Upper lobe of right lung (tissue), 1 donor: ENCODE measurements at places on chromosomes 4 and X. TPM values are rescaled to one million over a fixed set of nuclear protein-coding genes. Genes with fewer than 3 reads are reported as not detected.

The MAGED4B gene
- 6.1 TPM for total RNA-seq

The SYTL4 gene
- total RNA-seq, result 16.4 TPM

- DNase-seq, result no peak
These were observed 1.3 kb downstream of the DCAF12L1 start for GRCh38 chrX:126551306-126551705.

DNA sequence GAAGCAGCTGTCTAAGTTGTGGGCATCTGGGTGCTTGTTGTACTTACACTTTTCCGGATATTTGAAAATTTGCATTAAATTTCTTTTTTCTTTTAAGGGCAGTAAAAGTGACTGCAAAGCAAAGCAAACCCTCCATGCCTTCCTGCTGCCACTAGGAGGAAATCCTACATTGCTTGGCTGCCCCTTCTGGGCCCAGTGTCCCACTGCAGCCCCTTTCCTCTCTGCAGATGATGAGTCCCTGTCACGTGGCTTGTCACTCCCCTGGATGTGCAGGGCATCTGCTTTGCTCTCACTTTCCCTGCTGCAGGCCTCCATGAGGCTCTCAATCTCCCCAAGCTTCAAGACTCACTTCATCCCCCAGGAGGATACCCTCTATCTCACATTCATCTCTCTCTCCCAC is 12.7 kb downstream of the TSR2 start:
- no peak for DNase-seq

DNA sequence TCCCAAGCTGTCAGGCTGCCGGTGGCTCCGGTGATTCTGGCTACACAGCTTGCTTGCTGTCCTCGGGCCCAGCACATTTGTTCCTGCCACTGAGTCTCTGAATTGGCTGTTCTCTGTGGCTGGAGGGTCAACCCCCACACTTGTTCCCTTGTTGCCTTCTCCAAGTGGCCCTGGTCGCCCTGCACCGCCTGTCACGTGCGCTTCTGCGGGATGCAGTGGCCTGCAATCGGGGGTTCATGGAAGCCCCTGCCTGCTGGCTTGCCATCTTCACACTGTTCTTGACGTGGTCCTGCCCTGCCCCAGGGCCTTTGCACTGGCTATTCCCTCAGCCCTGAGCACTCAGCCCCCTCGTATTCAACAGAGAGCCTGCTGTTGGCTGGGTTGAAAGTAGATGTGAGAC is 8.1 kb downstream of the CLCN4 start:
- DNase-seq, result no peak

DNA sequence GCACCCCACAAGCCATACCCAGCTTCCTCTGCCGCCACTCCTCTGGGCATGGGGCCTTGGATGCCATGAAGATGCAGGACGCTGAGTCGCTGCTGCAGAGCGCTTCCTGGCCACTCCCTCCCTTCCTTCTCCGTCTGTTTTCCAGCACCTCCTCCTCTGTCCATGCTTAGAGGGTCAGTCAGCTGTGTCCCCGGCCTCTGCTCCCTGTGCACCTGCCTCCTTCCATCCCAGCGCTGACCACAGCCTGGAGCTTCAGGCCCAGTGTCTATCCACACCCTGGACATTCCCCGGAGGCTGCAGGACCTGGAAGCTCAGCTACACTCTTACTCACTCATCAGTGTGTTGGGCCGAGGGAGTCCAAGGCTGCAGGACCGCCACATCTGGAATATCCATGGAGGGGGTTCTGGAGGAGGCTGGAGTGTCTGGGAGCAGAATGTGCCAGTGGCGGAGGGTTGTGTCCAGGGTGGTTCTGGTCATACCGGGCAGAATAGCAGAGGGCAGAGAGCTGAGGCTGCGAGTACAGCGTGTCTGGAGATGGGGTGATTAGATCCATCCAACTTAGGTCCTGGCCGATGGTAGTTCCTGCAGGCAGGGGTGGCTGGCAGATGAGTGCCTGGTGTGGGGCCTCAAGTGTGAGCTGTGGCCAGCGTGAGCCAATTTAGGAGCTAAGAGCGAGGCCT is 58.6 kb upstream of the ADRA2C start:
- DNase-seq, result no peak

DNA sequence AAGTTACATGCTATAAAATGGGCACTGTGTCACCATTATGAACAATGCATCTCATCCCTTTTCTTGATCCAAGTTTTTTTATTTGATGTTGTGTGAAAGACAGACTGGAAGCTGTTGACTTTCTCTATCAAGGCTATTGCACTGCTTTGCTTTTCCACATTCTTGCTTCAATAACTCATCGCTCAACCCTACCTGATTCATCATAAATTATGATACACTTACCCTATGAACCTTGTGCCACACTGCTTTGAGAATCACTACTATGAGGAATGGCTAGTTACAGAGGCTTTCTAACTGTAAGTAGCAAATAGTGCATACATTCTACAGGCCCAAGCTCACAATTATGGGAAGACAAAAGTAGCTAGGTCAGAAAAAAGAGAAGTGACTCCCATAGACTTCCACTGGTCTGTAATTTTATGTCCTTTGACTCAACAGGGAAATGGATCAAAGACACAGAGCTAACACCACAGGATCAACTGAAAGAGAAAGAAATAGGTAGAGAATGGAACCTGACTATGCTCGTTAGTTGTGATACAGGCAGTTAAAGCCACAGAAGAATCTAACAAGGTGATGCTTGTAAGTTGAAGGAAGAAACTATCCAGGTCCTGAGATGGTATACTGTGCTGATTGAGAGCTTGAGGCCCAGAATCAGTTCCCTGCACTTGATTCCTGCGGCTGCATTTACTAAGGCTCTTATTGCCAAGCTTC is 163.5 kb downstream of the PPP3CA start:
- DNase-seq, result no peak

GRCh38 chrX:53000447-53001135 is 42.3 kb upstream of the FAM156A start:
- no peak for DNase-seq

DNA sequence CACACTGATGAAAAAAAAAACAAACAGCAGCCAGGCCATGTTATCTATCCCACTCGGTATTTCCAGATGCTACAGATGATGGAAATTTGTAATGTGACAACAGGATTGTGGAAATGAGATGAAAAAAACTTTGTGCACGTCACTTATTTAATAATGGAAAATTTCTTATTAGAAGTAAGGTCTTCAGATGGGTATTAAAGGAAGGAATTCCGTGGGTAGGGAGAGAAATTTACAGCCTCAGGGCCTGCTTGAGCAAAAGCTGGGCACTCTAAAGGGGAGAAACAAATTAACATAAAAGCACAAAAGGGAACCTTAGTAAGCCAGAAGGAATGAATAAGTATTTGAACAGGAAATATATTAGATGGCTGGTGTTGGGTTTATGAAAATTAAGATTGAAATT is 4.2 kb upstream of the PKD2 start:
- DNase-seq, result no peak

DNA sequence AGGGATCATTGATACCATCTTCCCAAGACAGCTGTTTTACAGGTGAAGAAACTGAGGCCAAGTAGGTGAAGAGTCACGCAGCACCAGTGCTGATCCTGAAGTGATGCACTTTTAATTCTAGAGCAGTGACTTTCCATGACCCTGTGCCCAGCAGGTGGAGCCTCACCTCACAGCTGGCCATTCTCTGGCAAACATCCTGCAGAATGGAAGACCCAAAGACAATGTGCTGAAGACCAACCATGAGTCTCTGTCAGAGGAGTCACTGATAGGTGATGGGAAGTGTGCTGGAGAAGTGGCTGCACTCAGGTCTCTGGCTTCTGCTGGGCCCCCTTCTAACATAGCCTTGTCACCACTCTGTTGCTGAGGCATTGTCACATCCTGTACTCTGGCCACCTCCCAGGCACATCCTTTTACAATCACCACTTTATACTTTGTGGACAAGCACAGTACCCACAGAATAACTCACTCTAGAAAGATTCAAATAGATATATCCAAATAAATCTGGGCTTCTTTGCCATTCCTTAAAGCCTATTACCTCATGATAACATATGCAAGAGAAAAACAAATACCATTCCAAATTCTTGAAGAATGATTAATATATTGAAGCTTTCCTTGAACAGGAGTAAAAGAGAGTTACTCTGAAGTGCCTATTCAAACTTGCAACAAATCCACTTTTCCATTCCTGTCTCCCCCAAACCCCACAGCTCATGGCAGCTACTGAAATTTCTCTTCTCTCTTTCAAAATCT is 64.1 kb upstream of the SCOC start:
- DNase-seq, result no peak

- no peak for DNase-seq
These were observed 21.0 kb upstream of the THOC2 start for GRCh38 chrX:123753656-123754350.

GRCh38 chr4:5199912-5200311 is 148.6 kb downstream of the STK32B start:
- no peak for DNase-seq
